ENCODE measurements at places on chromosomes 5 and 9.

- no peak for DNase-seq
Observed at GRCh38 chr5:36373527-36374086, 71.9 kb upstream of the RANBP3L start.

DNA sequence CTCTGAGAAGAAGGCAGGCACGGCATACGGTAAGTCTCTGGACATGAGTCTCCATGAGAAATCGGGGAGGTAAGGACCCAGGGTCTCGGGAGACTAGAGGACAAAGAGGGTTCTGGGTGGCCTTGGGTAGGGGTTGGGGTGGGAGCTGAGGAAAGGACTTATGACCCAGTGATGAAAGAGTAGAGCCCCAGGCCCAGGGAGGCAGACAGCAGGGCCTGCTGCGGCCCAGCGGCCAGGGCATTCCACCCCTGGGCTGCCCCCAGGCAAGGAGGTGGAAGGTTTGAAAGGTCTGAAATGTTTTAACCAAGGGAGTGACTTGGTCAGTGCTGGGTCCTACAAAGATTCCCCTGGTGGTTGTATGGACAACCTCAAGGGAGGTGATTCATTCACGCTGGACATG, 89.1 kb downstream of the CRB2 start:
- no peak for DNase-seq

DNA sequence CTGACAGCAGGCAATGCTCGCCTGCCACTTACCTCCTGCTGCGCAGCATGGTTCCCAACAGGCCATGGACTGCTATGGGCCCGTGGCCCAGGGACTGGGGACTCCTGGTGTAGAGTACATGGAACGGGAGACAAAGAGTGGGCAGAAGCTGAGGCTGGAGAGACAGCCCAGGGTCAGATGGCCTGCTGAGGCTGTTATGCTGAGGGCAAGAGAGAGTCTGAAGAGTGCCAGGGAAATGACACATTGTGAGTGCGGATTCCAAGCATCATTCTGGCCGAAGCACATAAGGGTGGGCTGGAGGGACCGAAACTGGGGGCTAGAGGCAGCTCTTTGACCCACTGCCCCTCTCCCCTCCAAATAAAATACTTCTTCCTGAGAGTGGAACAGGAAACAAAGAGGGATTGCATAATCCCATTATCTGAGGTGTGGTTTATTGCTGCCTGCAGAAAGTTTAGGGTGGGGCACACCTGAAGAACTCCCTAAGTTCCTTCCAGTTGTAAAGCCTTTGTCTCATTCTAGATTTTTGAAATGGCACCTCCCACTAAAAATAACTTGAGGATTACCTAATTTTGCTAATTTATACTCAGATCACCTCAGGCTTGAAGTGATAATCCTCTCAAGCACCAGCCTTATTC, 158.1 kb downstream of the ATP10B start:
- DNase-seq = no peak

DNA sequence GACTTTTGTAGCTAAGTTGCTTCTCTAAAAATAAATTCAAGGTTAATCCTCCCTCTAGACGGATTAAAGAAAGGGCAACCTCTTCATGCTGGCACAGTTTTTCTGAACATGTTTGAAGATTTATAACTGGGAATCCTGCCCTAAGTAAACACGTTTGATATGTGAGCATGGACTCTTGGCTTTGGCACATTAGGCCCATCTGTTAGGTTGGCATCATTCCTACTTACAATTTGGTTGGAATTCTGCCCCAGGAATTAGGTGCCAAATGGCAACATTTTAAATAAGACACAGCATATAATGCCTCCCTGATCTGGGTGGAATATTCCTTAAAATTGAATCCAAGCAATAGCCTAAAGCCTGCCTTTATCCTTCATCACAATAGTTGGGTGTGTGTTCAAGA, 372.3 kb upstream of the CDH18 start:
- DNase-seq = no peak

DNA sequence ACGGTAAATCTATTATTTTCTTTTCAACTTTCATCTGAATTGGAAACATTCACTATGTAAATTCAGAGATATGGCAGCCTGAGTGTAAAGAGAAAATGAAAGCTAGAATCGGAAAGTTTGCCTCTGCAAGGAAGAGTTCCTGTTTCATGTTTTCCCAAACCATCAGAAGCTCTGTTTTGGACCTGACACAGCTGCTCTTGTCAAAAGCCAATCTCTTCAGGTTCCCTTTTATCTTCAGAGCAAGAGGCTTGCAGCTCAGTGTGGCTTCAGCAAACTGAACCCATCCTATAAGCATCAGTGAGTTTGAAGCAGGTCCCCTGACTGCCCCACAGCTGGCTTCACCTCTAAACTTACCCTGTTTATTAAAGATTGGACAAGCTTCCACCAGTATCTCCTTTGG, 1099.7 kb downstream of the DTWD2 start:
- DNase-seq = no peak

DNA sequence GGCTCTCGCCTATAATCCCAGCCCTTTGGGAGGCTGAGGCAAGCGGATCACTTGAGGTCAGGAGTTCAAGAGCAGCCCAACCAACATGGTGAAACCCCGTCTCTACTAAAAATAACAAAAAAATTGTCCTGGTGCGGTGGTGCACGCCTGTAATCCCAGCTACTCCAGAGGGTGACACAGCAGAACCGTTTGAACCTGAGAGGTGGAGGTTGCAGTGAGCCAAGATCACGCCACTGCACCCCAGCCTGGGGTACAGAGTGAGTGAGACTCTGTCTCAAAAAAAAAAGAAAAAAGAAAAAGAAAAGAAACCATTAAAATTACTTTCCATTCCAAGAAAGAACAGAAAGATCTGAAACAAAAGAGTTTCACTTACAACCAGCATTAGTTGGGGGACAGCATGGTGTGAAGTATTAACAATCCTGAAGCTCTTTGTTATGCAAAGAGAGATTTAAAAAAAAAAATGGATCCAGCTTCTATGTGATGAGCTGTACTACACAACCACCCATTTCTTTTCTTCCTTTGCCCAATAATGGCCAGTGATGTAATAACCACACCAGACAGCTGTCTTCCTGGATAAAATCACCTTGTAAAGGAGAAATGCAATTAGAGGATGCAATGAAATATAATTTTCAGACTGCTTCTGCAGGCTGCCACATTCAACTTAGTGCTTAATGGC, 76.9 kb downstream of the MED27 start:
- DNase-seq = no peak

DNA sequence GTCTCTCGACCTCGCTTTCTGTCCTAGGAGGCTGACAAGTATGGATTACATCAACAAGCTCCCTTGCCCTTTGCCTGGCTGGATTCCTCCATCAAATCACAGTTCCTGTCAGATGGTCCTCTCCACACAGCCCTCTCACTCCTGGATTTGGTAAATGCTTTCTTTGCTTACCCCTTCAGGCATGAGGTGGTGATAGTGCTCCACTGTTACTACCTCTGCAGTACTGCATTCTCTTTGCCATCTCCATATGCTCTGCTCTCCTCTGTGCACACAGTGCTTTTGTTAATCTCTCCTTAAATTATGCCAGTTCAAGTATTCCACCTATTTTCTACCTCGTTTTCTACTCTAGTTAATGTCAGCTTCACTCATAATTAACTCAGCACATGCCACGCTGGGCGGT, 279.2 kb downstream of the DMAC1 start:
- no peak for DNase-seq

DNA sequence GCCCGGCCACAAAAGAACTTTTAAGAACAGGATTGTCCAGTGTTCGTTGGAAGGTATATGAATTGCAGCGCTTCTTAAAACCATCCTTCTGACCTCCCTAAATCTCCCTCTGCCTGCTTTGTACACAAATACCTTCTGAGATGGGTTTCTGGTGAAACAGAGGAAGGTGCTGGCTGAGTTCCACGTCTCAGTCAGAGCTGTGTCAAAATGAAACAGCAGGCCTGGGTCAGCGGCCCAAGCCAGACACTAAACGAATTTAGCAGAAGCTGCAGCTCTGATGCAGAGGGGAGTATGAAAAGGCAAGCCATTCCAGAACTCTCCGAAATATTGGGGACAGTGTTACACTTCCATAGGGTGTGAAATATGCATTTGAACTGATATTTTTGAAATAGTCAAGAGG, 37.8 kb upstream of the CRB2 start:
- DNase-seq = no peak

- DNase-seq = no peak
Observed at GRCh38 chr9:16597136-16597535, 273.3 kb downstream of the BNC2 start.

- no peak for DNase-seq
Observed at GRCh38 chr5:1896602-1897376, 14.1 kb upstream of the IRX4 start.

GRCh38 chr9:7298123-7298522, 501.5 kb downstream of the DMAC1 start:
- DNase-seq = no peak

- DNase-seq = no peak
Observed at GRCh38 chr5:137335493-137335892, 163.6 kb downstream of the SPOCK1 start.

GRCh38 chr9:121750715-121751623, 99.5 kb downstream of the DAB2IP start:
- no peak for DNase-seq

GRCh38 chr5:118616281-118616680, 372.1 kb downstream of the DTWD2 start:
- no peak for DNase-seq

- peak; percentile 5 for DNase-seq
Observed at GRCh38 chr5:156913719-156914370, 49.2 kb downstream of the TIMD4 start.

- no peak for DNase-seq
Observed at GRCh38 chr9:137434498-137435380, 6.4 kb downstream of the ENTPD8 start.

GRCh38 chr9:119963798-119964372, 594.6 kb upstream of the BRINP1 start:
- no peak for DNase-seq

GRCh38 chr9:102209176-102209575, 470.7 kb upstream of the GRIN3A start:
- DNase-seq = no peak

DNA sequence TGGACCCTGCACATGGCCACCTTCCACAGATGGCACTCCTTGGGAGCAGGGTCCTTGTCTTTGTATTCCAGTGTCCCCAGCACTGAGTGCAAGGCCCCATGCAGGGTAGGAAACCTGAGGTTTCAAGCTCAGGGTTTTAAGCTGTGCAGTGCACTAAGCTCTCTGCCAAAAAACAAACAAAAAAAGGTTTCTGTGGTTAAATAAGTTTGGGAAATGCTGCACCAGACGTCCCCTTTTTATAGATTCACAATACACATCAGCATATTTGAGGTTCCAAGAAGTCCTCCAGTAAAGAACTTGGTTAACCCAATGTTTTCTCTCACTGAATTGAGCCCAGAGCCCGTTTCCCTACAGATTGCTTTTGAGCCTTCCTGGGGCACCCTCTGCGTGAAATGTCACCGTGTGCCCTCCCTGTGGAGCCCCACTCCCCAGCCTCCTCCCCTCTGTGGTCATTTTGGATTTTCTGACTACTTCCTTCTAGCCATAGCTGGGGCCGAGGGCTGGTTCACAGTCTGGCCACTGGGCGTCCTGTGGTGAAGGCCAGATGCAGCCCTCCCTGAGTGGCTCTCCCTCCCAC, 17.1 kb downstream of the DELE1 start:
- DNase-seq = no peak

GRCh38 chr9:131595696-131596429, 50.5 kb downstream of the PRRT1B start:
- no peak for DNase-seq

DNA sequence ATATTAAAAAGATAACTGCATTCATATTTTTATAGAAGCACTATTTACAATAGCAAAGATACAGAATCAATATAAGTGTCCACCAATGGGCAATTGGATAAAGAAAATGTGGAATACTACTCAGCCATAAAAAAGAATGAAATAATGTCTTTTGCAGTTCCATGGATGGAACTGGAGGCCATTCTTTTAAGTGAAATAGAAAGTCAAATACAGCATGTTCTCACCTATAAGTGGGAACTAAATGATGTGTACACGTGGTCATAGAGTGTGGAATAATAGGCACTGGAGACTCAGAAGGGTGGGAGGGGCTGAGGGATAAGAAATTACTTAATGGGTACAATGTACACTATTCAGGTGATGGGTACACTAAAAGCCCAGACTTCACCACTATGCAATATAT, 53.2 kb downstream of the DENND1A start:
- DNase-seq = no peak

DNA sequence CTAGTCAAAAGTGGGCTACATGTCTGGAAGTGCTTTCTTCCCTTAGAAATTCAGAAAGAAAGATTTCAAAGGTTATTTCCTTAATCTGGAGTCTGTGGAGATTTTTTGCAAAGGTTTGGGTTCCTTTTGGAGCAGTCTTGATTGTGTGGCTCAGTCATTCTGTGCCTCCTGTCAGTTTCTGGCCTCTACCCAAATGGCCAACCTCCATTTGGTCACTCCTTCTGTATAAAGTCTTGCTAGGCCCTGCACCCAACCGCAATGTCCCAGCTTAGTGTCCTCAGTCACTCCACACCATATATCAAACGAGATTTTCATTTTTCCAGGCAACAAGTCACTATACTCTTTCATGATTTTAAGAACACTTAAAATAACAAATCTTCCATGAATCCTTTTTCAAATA, 199.6 kb downstream of the NTRK2 start:
- no peak for DNase-seq

DNA sequence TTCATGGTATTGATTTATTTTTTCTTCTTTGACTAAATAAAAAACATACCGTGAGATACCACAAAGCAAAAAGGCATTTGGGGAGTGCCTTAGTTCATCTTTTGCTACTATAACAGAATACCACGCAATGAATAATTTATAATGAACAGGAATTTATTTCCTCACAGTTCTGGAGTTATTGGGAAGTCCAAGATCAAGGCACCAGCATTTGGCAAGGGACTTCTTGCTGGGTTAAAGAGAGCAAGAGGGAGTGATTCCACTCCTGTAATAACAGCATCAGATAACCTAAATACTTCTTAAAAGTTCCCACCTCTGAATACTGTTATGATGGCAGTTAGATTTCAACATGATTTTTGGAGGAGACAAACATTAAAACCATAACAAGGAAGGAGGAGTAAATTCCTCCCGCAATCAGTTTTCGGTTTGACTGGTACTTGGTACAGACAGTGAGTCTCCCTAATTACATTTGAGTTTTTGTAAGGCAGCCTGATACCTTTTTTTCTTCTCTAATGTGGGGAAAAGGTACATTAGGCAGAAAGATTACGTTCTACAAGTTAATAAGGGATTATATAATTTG, 8.8 kb upstream of the OMD start:
- DNase-seq = no peak

DNA sequence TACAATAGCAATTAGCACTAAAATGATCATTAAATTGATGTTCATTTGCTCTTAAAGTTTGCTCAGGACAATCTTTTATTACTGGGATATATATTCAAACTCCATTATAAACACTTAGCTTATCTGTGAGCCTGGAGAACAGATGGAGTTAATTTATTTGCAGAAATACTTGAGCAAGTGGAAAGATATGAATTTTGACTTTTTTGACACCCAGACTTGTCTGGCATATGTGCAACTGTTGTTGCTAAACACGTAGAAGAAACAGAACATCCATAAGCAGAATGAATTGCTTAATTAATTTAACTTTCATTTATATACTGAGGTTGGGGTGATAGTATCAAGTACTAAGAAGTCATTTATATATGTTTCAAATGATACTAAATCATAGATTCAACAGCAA, 820.7 kb upstream of the TYRP1 start:
- no peak for DNase-seq

- no peak for DNase-seq
Observed at GRCh38 chr5:57441557-57441956, 41.1 kb downstream of the ACTBL2 start.
